ENCODE measurements at places on chromosomes 12 and 14. TPM values are rescaled to one million over a fixed set of nuclear protein-coding genes. Genes with fewer than 3 reads are reported as not detected.

The GPRC5A gene
- total RNA-seq: 57.3 TPM

The GPX2 gene
- total RNA-seq: not detected

The SLCO1B1 gene
- total RNA-seq: not detected

The GRIP1 gene
- not detected for total RNA-seq

The RPL10L gene
- total RNA-seq: not detected

The NELL2 gene
- total RNA-seq: not detected

The NRL gene
- 0.74 TPM for total RNA-seq

The TTC9 gene
- 0.05 TPM for total RNA-seq

The PZP gene
- total RNA-seq: 0.20 TPM

The MDM1 gene
- 6.6 TPM for total RNA-seq

The FZD10 gene
- not detected for total RNA-seq

The GPR135 gene
- total RNA-seq: 0.74 TPM

The KLRD1 gene
- total RNA-seq: not detected

The TGFB3 gene
- 0.74 TPM for total RNA-seq

The RFC5 gene
- 29.0 TPM for total RNA-seq

The HHIPL1 gene
- 4.7 TPM for total RNA-seq

The SIVA1 gene
- 399 TPM for total RNA-seq

The RACGAP1 gene
- total RNA-seq: 54.1 TPM

The SLC7A8 gene
- not detected for total RNA-seq

The TBX3 gene
- 32.1 TPM for total RNA-seq

The TSPAN19 gene
- total RNA-seq: not detected

The CMA1 gene
- not detected for total RNA-seq

The OAS3 gene
- total RNA-seq: 94.5 TPM

The MUCL1 gene
- not detected for total RNA-seq

The FAR2 gene
- 38.8 TPM for total RNA-seq

The SLC35E3 gene
- total RNA-seq: 3.2 TPM

The TAS2R31 gene
- 0.15 TPM for total RNA-seq

The CISTR gene
- total RNA-seq: not detected

The HECTD4 gene
- total RNA-seq: 10.8 TPM

The RD3L gene
- not detected for total RNA-seq

The TMCC3 gene
- total RNA-seq: 16.0 TPM
